ENCODE measurements at places on chromosomes 7 and 10. TPM values are rescaled to one million over a fixed set of nuclear protein-coding genes. Genes with fewer than 3 reads are reported as not detected.

- no peak for DNase-seq
Observed at GRCh38 chr7:148701414-148701813, 2.7 kb downstream of the CUL1 start.

DNA sequence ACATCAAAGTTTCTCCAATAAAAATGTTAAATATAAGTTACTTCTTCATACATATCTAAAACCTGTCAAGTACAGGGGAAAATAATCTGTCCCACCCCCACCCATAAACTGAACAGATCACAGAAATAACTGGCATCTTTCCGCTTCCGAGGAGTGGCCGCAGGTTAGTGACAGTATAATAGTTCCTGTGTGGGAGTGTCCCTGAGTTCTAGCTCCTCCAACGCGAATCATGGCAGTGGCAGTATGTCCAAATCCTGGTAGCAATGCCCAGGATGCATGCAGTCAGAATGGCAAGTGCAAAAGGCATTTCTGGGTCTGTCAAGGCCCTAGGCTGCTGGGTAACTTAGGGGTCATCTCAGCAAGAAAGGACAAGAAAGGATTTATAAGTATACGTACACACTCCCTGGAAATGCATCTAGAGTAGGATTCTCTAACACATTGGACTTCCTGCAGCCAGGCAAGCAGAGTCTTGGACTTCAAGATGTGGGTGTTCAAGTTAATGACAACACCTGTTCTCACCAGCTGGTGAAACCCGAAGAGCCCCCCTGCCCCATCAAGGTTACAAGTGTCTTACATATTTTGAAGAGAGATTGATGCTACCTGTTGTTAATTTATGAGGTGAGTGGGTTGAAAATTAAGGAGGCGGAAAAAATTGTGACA is 94.4 kb upstream of the COL1A2 start:
- no peak for DNase-seq

GRCh38 chr10:51783941-51784340 is 84.5 kb upstream of the CSTF2T start:
- no peak for DNase-seq

SHOC2 gene
- polyA plus RNA-seq = 35.3 TPM
